ENCODE measurements at places on chromosomes 6 and 20.

- DNase-seq = no peak
These were observed 13.2 kb downstream of the MAP1LC3A start for GRCh38 chr20:34571753-34572152.

- no peak for DNase-seq
These were observed 54.0 kb downstream of the PSMG4 start for GRCh38 chr6:3312604-3313231.

DNA sequence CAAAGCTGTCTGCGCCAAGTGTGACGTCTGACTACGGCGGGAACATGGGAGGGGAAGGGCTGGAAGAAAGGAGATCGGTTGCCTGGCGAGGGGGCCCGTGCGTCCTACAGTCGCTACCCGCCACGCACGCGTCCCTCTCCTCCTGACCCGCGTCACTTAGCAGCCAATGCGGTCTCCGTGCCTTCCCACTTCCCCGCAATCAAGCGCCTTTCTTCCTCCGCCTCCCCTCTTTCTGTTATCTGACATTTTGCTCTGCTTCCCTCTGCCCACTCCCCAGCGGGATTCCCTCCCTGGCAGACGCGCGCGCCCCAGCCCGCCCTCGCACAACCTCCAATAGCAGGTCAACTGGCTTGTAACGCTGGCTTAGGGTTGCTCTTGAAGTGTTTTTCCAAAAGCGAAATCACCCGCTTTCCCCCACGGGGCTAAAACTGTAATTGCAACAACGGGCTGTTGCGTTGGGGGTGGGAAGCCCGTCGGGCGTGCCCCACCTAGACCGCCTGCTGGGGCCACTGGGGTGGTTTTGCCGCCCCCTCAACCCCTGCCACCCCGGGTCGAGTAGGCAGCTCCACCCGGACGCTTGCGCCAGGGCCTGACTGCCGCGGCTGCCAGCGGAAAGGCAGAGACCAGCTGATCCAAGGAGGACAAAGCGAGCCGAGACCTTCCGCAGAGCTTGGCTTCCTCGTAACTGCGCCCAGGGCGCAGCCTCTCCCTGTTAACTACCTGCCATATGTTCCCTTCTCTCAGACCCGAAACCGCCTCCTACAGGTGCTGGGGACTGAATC is 6.2 kb upstream of the SOX4 start:
- peak; percentile 97 for DNase-seq

DNA sequence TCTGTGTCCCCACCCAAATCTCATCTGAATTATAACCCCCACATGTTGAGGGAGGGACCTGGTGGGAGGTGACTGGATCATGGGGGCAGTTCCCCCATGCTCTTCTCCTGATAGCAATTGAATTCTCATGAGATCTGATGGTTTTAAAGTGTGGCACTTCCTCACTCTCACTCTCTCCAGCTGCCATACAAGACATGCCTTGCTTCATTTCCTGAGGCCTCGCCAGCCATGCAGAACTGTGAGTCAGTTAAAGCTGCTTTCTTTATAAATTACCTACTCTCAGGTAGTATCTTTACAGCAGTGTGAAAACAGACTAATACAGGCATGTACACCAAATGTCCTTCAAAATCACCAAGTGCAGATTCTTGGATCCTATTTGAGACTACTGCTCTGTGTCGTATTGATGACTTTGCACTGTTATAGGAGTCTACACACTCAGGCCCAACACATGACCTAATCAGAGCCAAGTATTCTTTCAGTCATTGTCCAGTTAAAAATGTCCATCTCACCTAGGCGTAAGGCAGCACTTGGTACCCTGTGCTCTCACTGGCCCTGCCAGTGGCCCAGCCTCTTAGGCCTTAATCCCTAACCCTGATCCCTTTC is 52.8 kb upstream of the UST start:
- no peak for DNase-seq

- DNase-seq = peak; percentile 26
These were observed 465.9 kb upstream of the BTBD3 start for GRCh38 chr20:11451793-11452291.

DNA sequence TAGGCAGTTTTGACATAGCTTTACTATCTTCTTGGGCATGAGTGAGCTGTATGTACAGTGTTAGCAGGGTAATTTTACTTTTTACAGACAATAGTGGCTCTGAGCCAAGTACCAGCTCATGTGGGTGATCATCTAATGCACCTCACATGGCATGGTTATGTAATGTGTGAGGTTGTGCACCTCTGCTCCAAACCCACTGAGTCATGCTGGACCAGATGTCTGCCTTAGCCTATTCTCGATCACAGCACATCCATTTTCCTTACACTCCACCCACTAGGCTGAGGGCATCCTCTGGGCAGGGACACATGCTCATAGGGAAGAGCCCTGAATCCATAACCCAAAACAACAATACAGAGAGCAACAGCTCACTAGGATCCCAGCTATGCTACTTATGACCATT is 71.6 kb upstream of the FBXL4 start:
- DNase-seq = no peak

GRCh38 chr6:41723530-41724227 is 11.7 kb downstream of the TFEB start:
- no peak for DNase-seq

- DNase-seq = no peak
These were observed 87.1 kb downstream of the BACH2 start for GRCh38 chr6:90209527-90209926.

DNA sequence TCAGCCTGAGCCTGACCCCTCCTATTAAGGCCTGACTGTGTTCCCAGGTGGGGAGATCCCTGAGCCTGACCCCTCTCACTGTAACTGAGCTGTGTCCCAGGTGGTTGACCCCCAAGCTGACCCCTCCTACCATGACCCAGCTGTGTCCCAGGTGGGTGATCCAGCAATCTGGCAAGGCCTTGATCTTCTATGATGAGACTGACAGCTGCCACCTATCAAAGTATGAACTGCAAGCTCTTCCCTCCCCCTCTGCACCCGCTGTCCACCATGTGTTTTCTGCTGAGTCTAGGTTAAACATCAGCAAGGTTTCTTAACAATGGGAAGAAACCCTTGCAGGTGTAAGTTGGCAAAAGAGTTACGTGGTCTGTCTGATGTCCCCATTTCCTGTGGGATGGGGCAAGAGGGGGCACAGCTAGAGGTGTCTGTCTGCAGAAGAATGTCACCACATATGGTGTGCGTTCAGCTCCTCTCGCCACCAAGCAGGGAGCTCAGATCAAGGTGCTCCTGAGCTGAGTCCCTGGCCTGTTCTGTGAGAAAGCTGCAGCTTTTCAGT is 5.9 kb downstream of the PXDC1 start:
- DNase-seq = no peak

DNA sequence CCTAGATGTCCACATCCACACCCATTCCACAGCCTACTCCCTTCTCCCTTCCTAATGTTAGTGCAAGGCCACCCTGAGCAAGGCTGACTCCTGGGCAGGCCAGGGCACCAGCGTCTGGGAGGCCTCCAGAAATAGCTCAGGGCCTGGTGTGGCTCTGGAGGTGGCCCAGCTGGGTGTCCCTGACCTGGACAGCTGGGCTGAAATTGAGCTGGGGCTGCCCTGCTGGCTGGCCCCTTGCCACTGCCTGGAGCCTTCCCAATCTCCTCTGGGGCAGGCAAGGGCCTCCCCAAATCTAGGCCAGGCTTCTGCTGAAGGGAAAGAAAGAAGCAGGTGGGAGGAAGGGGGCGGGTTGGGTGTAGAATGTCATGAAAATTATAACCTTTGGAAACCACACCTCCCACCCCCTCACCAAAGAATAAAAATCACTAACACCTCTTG is 2.1 kb downstream of the FAM110A start:
- no peak for DNase-seq

- DNase-seq = no peak
These were observed 32.3 kb downstream of the PDRG1 start for GRCh38 chr20:31919410-31920155.

GRCh38 chr20:46990017-46990595 is 95.5 kb downstream of the EYA2 start:
- DNase-seq = peak; percentile 36

GRCh38 chr6:35731736-35732532 is 4.9 kb upstream of the ARMC12 start:
- DNase-seq = peak; percentile 94

GRCh38 chr20:54980103-54980960 is 504.9 kb downstream of the DOK5 start:
- DNase-seq = no peak

DNA sequence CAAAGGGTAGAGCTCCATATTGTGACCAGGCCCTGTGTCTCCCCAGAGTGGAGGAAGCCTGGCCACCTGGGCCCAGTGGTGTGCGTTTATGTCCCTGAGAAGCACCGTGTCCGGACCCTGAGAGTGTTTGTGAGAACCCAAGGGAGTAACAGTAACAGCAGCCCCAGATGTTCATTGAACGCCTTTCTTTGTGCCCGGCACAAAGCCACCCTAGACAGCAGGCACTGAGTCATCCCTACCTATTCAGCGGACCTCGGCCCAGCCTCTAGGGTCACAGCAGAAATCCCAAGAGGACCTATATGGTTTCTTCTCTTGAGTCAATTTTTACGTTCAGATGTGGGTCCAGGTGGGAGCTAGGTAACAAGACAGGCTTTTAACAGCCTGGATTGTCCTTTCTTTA is 24.5 kb downstream of the BCAS4 start:
- DNase-seq = no peak

GRCh38 chr20:2509468-2509781 is 710 bp upstream of the ZNF343 start:
- no peak for DNase-seq

DNA sequence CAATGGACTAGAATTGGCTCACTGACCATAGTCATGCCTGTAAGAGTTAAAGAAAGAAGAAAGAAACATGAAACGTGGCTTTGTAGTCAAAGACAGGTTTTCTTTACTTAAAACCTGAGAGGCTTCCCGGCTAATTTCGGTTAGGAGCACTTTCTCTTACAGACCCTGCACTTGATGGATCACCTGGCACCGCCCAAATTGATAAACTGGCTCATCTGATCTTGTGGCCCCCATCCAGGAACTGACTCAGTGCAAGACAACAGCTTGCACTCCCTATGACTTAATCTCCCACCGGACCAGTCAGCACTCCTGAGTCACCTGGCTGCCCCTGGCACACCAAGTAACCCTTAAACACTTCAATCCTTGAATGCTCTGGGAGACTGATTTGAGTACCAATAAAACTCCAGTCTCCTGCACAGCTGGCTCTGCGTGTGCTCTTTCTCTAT is 12.3 kb downstream of the TMEM14B start:
- no peak for DNase-seq

DNA sequence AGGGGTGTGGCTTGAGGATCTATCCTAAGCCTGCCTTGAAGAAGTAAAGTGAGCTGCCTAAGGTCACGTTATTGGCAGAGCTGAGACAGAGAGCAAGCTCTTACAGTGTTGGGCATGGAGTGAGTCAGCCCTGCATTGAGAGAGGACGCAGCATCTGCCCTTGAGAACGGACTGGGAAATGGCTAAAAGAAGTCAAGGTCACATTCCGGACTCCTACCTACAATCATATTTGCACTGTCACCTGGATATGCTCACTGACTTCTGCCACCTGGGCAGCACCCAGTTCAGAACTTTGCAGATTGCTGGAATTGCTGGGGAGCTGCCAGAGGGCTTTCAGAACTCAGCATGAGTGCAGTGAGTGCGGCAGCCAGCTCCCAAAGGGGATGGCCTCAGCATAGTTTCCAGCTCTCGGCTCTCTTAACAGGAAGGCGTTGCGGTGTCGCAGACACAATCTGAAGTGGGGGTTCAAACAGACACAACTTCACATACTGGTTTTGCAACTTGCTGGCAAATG is 199.3 kb upstream of the SGK1 start:
- peak; percentile 64 for DNase-seq

GRCh38 chr6:156599978-156600590 is 177.1 kb upstream of the ARID1B start:
- peak; percentile 32 for DNase-seq

- DNase-seq = no peak
These were observed 203.8 kb downstream of the ALDH8A1 start for GRCh38 chr6:134746140-134746539.

- DNase-seq = no peak
These were observed 125.5 kb downstream of the MAP3K7 start for GRCh38 chr6:90461383-90461782.

DNA sequence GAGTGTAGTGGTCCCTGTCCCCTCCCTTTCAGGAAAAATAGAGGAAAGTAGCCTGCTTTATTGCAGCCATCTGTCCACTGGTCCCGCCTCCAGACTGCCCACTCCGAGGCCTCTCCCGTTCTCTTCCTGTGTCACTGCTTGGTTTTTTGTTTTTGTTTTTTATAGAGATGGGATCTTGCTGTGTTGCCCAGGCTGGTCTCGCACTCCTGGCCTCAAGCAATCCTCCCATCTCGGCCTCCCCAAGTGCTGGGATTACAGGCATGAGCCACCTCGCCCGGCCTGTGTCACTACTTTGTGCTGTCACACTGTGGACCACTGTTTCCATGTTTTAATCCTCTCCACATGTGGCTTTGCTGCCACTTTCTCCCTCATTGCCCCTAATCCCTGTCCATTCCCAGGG is 71.2 kb downstream of the ZBTB2 start:
- no peak for DNase-seq

GRCh38 chr6:31775184-31775583 is 1.9 kb downstream of the VWA7 start:
- no peak for DNase-seq
